ENCODE measurements at places on chromosomes 7 and 10.

GRCh38 chr7:70655694-70656093, 476.2 kb upstream of the GALNT17 start:
- DNase-seq = no peak

GRCh38 chr7:32501522-32501921, 6.2 kb downstream of the AVL9 start:
- no peak for DNase-seq

DNA sequence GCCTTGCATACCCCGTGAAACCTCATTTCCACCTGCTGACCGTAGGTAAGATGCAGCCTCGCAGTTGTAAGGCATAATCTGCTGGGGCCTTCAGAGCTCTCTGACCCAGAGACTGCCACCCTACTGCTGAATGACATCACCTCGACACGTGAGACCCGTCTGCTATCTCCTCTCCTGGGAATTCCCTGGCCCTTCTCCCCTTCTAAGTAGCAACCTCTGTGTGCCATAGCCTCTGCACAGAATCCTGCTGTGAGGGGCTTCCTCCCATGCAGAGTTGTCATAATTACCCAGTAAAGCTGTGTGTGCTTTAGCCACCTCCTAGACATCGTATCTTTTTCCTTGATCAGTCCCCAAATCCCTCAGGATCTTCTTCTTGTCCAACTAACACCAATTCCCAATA, 106.7 kb downstream of the CACNB2 start:
- DNase-seq = no peak

GRCh38 chr7:133139350-133139749, 57.5 kb upstream of the CHCHD3 start:
- no peak for DNase-seq

DNA sequence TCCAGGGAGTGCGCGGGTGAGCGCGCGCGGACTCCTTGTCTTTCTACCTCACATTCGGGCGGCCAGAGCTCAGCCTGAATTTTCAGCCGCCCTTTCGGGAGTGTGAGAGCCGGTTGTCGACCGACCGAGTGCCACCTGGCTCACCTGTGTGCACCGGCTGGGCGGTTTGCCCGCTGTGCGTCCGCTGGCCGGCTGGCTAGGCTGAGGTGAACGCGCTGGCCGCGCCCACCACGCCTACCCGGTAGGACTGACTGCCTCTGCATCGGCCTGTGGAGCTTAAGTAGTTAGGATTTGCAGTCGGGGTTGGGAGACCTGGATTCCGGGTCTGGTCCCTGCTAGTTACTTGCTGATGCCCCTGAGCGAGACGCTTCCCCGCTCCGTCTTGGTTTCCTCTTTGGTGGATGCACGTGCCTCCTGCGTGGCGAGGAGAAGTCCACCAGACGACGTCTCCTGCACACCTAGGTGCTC, 553 bp downstream of the TSPAN15 start:
- no peak for DNase-seq

GRCh38 chr10:48594803-48595538, 9.9 kb downstream of the ARHGAP22 start:
- DNase-seq = no peak

DNA sequence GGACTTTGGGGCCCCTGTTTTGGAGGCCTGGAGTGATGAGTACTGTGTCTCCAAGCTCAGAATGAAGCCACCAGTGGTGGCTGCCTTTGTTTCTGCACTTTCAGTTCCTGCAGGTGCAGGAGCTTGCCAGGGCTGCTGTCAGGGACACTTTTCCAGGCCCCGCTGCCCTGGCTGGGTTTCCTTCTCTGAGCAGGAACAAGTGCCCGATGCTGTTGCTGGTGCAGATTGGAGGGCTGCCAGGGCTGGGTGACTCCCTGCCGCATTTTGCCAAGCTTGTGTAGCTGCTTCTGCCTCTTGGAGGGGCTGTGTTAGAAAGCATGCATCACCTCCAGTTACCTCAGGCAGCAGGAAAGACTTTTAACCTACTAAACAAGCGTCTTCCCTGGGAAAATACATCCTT, 211.1 kb downstream of the MGMT start:
- DNase-seq = no peak

GRCh38 chr7:130831817-130832481, 97.9 kb upstream of the KLF14 start:
- DNase-seq = no peak

DNA sequence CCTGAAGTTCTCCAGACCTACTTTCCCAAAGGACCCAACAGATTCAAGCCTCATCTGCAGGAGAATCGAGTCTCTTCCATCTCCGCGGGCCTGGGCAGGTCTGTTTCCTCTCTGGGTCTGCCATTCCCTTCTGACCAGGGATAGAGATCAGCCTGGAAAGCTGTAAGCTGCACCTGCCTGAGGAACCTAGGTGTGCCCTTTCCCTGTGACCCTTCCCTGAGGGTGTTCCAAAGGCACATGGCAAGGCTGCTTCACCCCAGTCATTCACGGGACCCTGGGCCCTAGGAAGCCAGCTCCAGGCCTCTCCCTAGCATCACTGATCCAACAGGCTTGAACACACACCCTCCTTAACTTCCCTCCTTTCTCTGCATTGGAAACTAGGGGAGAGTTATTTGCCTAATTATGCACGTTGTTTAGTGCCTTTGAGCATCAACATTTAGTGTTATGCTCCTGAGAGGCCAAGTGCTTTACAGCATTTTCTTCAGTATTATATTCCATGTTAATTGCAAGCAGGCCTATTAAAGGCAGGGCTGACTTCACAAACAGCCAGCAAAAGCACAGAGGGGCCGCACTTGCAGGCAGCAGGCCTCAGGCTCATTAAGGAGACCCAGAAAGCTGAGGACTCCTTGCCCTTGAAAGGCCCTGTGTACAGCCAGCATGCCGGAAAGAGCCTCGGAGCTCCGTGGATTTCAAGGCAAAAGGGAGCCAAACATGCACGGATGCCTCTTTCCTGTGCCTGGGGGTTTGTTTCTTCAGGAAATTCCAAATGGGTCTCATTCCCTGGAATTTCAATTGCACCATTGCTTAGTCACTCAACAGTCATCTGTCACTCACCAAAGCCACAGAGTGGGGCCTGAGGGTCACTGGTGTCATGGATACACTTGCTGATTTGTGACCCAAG, 91.0 kb upstream of the FAM20C start:
- no peak for DNase-seq

GRCh38 chr10:45093945-45094344, 93.2 kb downstream of the ZNF22 start:
- no peak for DNase-seq

- no peak for DNase-seq
Observed at GRCh38 chr10:84208023-84208422, 13.7 kb downstream of the CDHR1 start.

- DNase-seq = peak; percentile 61
Observed at GRCh38 chr7:39951226-39952194, 1.5 kb downstream of the CDK13 start.

- DNase-seq = no peak
Observed at GRCh38 chr7:5382281-5382892, 41.2 kb downstream of the TNRC18 start.

GRCh38 chr10:34235164-34235832, 579.8 kb downstream of the PARD3 start:
- no peak for DNase-seq

- DNase-seq = peak; percentile 42
Observed at GRCh38 chr7:129210256-129210988, 14.4 kb upstream of the AHCYL2 start.

GRCh38 chr7:88927-89231, 103.5 kb upstream of the FAM20C start:
- DNase-seq = no peak

DNA sequence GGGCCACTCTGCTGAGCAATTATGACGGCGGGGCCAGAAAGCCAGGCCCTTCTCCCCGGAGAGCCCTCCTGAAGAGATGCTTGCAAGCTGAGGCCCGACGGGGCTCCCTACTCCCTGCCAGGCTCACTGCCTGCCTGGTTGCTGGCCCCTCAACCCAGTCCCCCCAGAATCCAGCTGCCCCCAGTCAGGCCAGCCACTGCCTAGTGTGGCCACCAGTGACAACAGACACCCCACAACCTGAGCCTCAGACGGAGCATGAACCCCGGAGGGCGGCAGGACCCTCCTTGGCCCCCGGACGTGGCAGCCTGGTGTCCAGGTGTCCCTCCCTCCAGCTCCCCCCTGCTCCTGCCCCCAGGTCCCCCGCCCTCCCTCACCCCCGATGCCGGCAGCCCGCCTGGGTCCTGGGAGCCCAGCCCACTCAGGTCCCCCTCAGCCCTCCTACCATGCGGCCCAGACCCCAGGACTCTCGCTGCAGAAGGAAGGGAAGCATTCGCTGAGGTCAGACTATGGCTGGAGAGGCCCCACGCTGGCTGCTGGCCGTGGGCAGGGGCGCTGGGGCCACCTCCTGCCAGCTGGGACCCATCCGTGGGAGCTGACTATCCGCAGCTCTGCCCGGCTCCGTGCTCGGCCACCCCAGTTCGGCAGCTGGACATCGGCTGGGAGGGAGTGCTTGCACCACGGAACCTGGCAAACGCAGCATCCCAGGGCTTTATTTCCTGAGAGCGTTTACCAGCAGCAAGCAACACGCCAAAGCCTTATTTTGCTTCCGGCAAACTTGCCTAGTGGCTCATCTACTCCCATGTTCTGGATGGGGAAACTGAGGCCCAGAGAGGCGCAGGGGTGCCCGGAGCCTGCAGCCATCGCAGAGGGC, 89.8 kb downstream of the UNCX start:
- DNase-seq = no peak

DNA sequence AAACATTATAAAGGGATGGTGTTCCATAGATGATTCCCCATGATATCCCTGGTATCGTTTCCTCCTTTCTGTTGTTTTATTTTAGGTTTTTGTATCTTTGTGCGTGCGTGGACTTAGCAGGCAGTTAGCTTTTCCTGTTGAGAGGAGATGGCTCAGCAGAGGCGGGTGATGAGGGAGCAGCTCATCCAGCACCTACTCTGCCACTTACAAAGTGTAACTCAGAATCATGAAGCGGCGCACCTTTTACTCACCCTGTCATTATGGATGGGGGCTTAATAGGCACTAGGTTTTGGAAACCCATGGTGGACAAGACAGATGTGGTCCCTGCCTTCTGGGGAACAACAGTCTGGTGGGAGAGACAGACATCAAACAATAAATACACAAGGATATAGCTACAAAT, 17.1 kb downstream of the FAM241B start:
- DNase-seq = no peak

- DNase-seq = no peak
Observed at GRCh38 chr7:158110034-158110590, 477.5 kb downstream of the PTPRN2 start.

GRCh38 chr10:78852466-78853240, 216.1 kb upstream of the ZMIZ1 start:
- DNase-seq = no peak

DNA sequence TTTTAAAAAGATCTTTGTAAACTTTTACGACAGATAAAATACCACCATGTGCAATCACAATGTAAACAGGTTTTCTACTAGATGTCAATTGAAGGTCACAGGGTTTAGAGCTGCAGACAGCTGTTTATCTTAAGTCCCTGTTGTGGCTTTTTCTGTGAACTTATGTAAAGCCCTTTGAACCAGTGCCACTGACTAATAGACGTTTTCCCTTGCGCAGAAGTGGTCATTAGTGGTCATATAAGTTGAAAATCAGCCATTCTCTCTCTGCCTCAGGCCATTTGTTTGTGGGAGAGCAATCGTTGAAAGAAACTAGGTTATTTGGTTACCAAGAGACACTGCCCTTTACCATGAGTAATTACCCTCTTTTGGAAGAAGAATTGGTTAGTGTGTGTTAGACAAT, 23.9 kb downstream of the CACNB2 start:
- no peak for DNase-seq

- DNase-seq = no peak
Observed at GRCh38 chr10:102752266-102752930, 8.7 kb downstream of the WBP1L start.

DNA sequence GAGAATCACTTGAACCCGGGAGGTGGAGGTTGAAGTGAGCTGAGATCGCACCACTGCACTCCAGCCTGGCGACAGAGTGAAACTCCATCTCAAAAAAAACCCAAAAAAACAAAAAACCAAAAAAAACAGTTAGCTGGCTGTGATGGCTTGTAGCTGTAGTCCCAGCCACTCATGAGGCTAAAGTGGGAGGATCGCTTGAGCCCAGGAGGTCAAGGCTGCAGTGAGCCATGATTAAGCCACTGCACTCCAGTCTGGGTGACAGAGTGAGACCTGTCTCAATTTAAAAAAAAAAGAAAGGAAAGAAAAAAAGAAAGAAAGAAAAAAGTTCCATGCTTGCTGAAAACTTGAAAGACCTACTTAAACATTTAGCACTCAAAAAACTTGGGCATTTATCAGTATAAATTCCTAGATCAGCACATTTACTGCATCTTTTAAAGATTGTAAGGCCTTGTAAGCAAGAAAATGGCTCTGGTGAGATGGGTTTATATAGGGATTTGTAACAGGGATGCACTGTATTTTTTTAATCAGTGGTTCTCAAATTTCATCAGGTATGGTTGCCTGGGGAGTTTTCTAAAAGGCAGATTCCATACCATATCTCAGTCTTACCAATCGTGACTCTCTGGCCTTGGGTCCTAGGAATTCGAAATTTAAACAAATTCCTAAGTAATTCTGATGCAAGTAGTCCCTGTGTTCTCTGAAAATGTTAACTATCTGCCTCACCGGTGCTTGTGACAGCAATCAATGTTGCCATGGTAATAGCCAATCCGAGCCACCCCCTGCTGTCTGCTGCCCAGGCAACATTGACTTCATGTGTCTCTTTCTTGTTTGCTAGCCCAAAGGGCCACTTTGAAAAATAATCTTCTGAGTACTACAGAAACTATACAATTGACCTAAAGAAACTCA, 11.5 kb upstream of the NT5C2 start:
- no peak for DNase-seq

DNA sequence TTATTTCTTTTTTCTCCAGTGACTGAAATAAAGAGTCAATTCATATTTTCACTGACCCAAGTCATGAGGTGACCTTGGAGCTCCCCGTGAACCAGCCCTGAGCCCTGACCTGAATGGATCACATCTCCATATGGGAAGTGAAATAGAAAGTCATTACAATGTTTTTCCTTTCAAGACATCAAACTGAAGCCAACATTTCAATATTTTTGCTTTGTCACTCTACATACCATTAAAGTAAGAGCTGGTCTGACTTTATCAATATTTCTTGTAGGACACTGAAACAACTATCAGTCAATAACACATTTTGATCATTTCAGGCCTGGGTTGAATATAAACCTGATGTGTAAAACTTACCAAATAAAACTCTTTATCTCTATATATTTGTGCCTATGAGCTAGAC, 249.8 kb upstream of the PHF14 start:
- DNase-seq = no peak

DNA sequence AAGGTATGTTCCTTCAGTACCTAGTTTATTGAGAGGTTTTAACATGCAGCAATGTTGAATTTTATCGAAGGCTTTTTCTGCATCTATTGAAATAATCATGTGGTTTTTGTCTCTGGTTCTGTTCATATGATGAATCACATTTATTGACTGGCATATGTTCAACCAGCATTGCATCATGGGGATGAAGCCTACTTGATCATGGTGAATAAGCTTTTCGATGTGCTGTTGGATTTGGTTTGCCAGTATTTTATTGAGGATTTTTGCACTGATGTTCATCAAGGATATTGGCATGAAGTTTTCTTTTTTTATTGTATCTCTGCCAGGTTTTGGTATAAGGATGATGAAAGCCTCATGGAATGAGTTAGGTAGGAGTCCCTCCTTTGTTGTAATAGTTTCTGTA, 204.0 kb upstream of the GNAI1 start:
- no peak for DNase-seq
